Pancreas (tissue), 10 donors: ENCODE measurements at places on chromosomes 12 and 14. TPM values are rescaled to one million over a fixed set of nuclear protein-coding genes. Genes with fewer than 3 reads are reported as not detected.

DNA sequence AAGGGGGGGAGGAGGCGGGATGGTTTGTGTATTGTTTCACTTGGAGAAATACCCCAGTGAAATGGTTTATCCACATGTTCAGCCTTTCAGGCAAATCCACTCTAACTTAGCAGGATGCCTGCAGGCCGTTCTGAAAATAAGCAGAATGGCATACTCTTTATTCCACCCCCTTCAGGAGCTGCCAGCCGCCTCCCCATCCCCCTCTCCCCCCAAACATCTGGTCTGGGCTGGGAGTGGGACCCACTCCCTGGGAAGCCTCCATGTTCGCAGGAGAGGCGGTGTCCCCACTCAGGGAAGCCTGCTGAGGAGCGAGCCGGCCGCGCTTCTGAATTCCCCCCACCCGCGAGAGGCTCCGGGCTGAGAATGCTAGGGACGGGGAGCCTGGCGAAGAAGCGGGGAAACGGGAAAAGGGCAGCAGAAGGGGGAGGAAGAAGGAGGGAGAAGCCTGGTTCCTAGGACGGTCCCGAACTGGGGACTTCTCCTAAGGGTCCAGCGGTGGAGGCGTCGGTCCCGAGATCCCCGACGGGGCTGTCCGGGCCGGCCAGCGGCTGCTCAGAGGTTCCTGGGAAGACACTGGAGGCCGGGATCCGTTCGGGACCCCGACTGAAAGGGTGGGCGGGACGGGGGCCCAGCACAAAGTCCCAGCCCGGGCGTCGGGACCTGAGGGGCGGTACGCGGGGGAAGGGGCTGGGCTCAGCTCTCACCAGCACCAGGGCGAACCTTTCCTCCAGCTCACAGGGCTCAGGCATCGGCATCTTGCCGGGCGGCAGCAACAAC, 666 bp downstream of the FMNL3 start:
- no peaks in the 10 kb centered on the region for H3K36me3 ChIP-seq
- peak overlapping the region; percentile 35 for H3K4me3 ChIP-seq
- peak overlapping the region; percentile 33 for H3K27ac ChIP-seq
- H3K4me1 ChIP-seq: no peaks in the 10 kb centered on the region
- DNase-seq: peak; percentile 37

GRCh38 chr12:27012239-27012981, 1.8 kb downstream of the TM7SF3 start:
- peak overlapping the region; percentile 90 for H3K27ac ChIP-seq
- H3K4me3 ChIP-seq: peak overlapping the region; percentile 90
- peaks cover 43% of the 10 kb centered on the region for H3K4me1 ChIP-seq

GRCh38 chr12:69986114-69986513, 161.1 kb downstream of the MYRFL start:
- no peak overlapping the region for H3K27ac ChIP-seq
- H3K4me1 ChIP-seq: peaks cover 13% of the 10 kb centered on the region
- no peak overlapping the region for H3K4me3 ChIP-seq
- no peaks in the 10 kb centered on the region for H3K36me3 ChIP-seq
- no peak for DNase-seq

- no peaks in the 10 kb centered on the region for H3K36me3 ChIP-seq
- no peak overlapping the region for H3K4me3 ChIP-seq
- no peak overlapping the region for H3K27ac ChIP-seq
- no peaks in the 10 kb centered on the region for H3K27me3 ChIP-seq
These were observed 1190.7 kb upstream of the SEL1L start for GRCh38 chr14:82724316-82724715.

DNA sequence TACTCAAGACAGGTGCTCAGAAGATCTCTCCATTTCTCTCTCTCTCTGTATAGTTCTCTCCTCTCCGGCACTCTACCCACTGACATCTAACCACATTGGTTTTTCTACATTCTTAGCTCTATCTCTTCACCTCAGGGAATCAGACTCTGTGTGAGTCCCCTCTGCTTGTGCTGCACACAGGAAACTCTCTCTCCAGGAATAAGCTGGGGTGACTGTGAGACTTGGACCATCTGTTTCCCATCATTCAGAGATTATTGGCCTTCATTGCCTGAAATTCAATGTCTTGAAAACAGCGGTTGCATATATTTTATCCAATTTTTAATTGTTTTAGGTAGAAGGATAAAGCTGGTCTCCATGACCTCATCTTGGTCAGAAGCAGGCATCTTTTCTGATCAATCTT, 105.0 kb downstream of the SLC35F4 start:
- DNase-seq: no peak
- H3K4me3 ChIP-seq: no peak overlapping the region
- no peak overlapping the region for H3K27ac ChIP-seq
- peaks cover 3% of the 10 kb centered on the region for H3K4me1 ChIP-seq

DNA sequence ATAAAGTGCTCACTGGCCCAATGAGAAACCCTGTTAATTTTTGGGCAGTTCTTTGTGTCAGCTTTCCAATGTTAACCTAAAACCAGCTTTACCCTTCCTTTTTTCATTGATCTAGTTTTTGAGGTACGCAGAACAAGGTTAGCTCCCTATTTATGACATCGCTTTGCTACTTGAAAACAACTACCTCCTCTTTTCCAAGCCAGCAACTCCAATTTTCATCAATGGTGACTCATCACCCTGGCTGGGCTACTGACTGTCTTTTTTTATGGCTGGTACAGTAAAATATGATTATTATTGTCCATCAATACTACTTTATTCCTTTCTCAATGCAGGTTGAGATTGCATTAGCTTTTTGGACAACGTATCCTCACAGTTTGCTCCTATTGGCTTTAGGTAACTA, 22.5 kb upstream of the AKAP6 start:
- no peak overlapping the region for H3K4me3 ChIP-seq
- DNase-seq: no peak
- no peaks in the 10 kb centered on the region for H3K27me3 ChIP-seq
- no peaks in the 10 kb centered on the region for H3K36me3 ChIP-seq

DNA sequence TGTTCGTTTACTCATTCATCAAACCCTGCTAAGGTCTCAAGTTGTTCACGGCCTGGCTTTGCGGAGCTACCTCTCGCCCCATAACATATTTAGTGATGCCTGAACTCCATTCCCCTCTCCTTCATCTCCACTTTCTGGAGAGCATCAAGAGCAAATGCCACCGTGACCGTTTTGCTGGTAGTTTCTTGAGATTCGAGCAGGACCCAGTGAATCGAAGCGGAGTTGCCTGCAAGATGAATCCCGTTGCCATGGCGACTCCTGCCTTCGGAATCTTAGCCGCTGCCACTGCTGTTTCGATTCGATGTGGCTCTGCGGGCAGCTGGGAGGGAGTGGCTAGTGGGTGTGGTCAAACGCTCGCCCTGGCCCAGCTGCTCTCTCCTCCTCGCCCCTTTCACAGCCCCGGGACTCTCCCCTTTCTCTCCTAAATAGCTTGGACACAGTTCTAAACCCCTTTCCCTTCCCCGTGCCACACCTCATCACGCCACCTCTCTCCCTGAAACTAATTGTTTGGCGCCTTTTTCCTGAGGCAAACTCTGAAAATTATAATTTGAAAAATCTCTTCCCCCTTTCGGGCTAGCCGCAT, 1.4 kb downstream of the DAAM1 start:
- H3K27me3 ChIP-seq: no peaks in the 10 kb centered on the region
- peaks cover 22% of the 10 kb centered on the region for H3K4me1 ChIP-seq
- H3K4me3 ChIP-seq: peak overlapping the region; percentile 38
- H3K27ac ChIP-seq: peak overlapping the region; percentile 98

GRCh38 chr14:98724734-98725133, 547.3 kb downstream of the BCL11B start:
- H3K4me1 ChIP-seq: no peaks in the 10 kb centered on the region
- no peak for DNase-seq
- no peaks in the 10 kb centered on the region for H3K27me3 ChIP-seq
- no peaks in the 10 kb centered on the region for H3K36me3 ChIP-seq

CEBPE gene
- total RNA-seq: not detected

KIF26A gene
- total RNA-seq: 8.1 TPM

WSB2 gene
- total RNA-seq: 36.3 TPM

SDR9C7 gene
- total RNA-seq: not detected
